Aorta (tissue), 5 donors: ENCODE measurements at places on chromosomes 12 and 14. TPM values are rescaled to one million over a fixed set of nuclear protein-coding genes. Genes with fewer than 3 reads are reported as not detected.

DNA sequence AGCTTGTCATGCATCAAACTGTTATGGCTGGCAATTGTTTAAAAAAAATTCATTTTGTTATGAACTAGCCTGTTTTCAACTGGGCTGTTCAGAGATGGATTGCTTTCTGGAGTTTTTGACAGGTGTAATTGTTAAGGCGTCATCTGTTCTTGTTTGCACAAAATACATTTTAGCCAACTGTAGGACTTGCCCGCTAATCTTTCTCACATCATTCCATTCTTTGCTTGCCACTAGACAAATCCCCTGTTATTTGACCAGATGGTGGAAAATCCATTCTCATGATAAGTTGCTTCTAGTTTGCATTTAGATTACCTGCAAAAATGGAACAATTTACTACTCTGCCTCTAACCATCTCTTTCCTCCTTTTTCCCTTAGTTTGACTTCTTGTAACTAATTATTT lies 114.3 kb downstream of the NPAS3 start:
- no peaks in the 10 kb centered on the region for H3K4me1 ChIP-seq
- H3K27ac ChIP-seq = no peak overlapping the region
- DNase-seq = no peak
- no peak overlapping the region for H3K4me3 ChIP-seq
- no peaks in the 10 kb centered on the region for H3K27me3 ChIP-seq

GPR68 gene
- total RNA-seq = 6.3 TPM

DNA sequence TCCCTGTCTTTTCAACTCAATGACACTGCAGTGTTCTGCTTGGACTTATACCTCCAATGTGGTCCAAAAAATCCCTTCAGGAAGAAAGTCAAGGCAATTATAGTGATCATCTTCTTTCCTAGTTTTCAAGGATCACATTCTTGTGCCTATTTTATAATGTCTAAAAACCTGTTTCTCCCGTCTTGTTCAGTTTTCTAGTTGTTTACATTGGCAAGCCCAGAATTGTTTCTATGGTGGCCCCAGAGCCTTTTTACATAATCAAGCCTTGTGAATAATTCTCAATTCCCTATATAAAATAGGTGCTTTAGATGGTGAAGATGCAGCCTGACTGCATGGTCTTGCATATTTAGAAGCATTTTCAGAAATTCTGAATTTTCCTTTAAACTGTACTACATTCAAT lies 14.5 kb upstream of the LDHB start:
- DNase-seq = no peak
- no peak overlapping the region for H3K4me3 ChIP-seq
- no peaks in the 10 kb centered on the region for H3K36me3 ChIP-seq
- no peak overlapping the region for H3K27ac ChIP-seq
- no peaks in the 10 kb centered on the region for H3K4me1 ChIP-seq
- peaks cover 1% of the 10 kb centered on the region for H3K27me3 ChIP-seq

DNA sequence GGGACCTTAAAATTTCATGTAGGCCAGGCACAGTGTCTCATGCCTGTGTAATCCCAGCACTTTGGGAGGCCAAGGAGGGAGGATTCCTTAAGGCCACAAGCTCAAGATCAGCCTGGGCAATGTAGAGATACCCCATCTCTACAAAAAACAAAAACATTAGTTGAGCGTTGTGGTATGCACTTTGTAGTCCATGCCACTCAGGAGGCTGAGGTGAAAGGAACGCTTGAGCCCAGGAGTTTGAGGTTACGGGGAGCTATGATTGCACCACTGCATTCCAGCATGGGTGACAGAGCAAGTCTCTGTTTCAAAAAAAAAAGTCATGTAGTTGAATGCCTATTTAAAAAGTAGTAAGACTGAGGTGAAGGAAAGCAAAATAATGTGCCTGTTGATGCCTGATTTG lies 83.5 kb downstream of the TTC6 start:
- no peak overlapping the region for H3K27ac ChIP-seq
- no peaks in the 10 kb centered on the region for H3K27me3 ChIP-seq
- no peaks in the 10 kb centered on the region for H3K4me1 ChIP-seq

GRCh38 chr12:113477842-113478215 lies 6.2 kb upstream of the LHX5 start:
- H3K36me3 ChIP-seq = no peaks in the 10 kb centered on the region
- H3K4me3 ChIP-seq = no peak overlapping the region
- H3K4me1 ChIP-seq = no peaks in the 10 kb centered on the region
- DNase-seq = no peak
- H3K27ac ChIP-seq = no peak overlapping the region
- peaks cover 3% of the 10 kb centered on the region for H3K27me3 ChIP-seq

PRR4 gene
- total RNA-seq = 2.6 TPM

GABARAPL1 gene
- total RNA-seq = 103 TPM
